ENCODE measurements at places on chromosomes 7 and 10.

GRCh38 chr7:29444267-29444666, 119.4 kb upstream of the PRR15 start:
- no peak for DNase-seq

GRCh38 chr7:23467291-23467805, 2.9 kb downstream of the IGF2BP3 start:
- DNase-seq: no peak

GRCh38 chr7:67021260-67021659, 24.6 kb downstream of the TYW1 start:
- DNase-seq: no peak

GRCh38 chr10:130022511-130023299, 58.6 kb upstream of the EBF3 start:
- no peak for DNase-seq

- no peak for DNase-seq
These were observed 36.7 kb upstream of the PSAP start for GRCh38 chr10:71887743-71888142.

Data from NCI-H460 (cell line).